ENCODE measurements at places on chromosomes 5 and 9. TPM values are rescaled to one million over a fixed set of nuclear protein-coding genes. Genes with fewer than 3 reads are reported as not detected.

DNA sequence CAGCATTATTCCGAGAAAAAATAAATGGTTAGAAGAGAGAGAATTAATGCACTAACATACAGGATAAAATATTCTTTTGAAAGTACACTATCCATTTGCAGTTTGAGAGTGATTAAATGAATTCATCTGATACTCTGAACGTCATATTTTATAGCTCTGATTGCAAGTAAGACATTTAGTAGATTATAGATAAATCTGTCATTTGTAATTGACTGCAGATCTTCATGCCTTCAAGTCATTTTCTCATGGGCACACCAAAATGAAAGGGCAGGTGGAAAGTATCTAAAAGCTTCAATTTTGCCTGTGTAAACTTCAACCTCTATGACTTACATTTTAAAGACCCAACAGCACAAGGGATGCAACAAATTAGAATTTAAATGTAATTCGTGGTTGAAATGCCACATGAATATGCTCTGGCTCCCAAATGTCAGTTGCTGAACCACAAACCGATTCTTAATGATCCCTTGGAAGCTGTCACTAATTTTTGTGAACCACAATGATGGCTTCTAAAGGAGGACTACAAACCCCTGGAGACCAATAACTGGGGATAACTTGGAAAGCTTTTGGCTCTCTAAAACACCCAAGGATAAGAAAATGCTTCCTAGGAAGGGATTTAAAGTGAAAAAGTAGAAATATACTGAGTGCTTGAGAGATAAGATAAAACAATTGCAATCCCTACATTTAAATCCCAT is 3.9 kb downstream of the TYRP1 start:
- no peak for DNase-seq

The ADAMTS13 gene
- total RNA-seq = 0.34 TPM

- no peak for DNase-seq
These were observed 47.0 kb downstream of the CCDC125 start for GRCh38 chr5:69285448-69286116.

- no peak for DNase-seq
These were observed 32.8 kb upstream of the MCTP1 start for GRCh38 chr5:95317687-95318086.

The SOX30 gene
- total RNA-seq = not detected

The SLCO6A1 gene
- total RNA-seq = not detected

Measured in Karpas-422 (cell line).